ENCODE measurements at places on chromosomes 5 and 9. TPM values are rescaled to one million over a fixed set of nuclear protein-coding genes. Genes with fewer than 3 reads are reported as not detected.

DNA sequence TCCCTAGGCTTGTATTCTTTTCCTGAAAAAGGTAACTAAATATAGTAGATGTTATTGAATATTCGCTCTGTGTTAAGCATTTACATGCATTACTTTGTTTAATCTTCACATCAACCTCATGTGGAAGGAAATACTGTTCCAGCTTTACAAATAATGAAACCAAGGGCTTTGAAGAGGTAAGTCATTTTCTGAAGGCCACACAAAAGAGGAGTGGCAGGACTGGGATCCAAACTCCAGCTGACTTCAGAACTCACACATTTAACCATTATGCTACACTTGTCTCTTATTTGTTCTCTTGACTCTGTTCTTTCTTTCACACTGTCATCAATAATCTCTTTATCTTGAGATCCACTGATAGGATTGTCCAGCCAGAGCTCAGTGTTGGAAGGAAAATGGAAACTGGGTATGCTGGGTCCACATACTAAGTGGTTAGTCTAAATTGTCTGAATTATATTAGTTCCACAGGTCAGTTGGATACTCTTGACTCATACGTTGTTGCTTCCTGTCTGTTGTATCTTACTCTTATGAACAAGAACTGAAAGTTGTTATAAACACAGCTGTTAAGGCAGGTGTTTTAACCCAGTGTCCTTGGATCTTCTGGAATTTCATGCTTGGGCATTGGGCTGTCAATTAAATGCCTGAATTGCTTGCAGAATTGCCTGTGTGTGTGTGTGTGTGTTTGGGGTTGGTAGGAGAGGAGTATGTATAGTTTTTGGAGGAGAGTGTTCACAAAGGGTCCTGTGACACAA, 65.6 kb downstream of the TLE4 start:
- DNase-seq, result no peak

- DNase-seq, result no peak
Measured at GRCh38 chr9:100167176-100167575, 68.1 kb downstream of the INVS start.

DNA sequence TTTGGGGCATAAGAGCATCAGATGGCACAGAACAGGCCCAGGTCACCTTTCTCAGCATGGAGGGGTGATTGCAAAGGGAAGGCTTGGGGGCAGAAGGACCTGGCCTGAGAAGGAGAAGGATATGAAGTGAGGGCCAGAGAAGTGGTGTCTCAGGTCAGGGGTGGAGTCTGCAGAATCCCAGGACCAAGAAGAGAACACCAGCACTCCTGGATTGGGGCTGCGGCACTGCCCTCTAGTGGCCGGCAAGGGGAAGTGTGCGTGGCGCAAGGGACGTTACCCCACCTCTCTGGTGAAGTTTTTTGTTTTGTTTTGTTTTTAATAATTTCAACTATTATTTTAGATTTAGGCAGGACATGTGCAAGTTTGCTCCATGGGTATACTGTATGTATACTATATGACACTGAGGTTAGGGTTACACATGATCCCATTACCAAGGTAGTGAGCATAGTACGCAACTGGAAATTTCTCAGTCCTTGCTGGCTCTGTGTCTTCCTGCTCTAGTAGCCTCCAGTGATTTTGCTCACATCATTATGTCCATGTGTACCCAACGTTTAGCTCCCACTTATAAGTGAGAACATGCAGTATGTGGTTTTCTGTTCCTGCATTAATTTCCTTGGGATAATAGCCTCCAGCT, 1548.6 kb downstream of the EFNA5 start:
- DNase-seq, result no peak

The F2RL1 gene
- 3.1 TPM for total RNA-seq

The SSBP2 gene
- total RNA-seq, result 40.2 TPM

The PFN3 gene
- not detected for total RNA-seq

DNA sequence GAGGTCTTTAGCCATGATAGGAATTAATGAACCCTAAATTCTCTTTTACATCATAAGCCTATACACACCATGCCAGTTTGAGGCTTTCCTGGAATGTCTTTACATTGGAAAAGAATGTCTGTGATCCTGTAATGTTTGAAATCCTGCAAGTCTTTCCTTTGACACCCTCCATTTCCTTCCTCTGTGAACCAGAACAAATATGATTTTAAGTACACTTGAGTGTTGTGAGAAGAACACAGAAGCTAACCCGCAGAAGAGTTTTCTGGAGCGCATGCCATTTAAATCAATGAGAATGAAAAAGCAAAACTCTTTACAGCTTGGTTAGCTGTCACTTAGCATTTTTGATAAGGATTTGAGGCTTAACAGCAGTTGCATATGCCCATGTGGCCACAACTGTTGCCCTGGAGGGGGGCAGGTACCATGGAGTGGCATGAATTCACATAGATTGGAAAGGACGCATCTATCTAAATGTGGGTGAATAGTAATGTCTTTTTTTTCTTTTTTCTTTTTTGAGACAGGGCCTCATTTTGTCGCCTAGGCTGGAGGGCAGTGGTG, 372.6 kb downstream of the KDM4C start:
- DNase-seq, result no peak

The CDC26 gene
- 33.0 TPM for total RNA-seq

The ORM1 gene
- not detected for total RNA-seq

GRCh38 chr5:108747774-108748400, at the start of gene FER:
Gene FER (plus strand): TSS chr5:108747897. CDS start chr5:108798183, 50,286 bp downstream.
- peak; percentile 75 for DNase-seq

DNA sequence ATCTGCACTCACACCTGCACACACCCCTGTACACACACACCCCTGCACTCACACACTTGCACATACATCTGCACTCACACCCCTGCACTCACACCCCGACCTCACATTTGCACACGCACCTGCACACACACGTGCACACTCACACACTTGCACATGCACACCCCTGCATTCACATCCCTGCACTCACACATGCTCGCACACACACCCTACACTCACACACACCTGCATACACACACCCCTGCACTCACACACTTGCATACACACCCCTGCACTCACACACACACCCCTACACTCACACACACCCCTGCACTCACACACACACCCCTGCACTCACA, 27.5 kb downstream of the GLT6D1 start:
- no peak for DNase-seq

DNA sequence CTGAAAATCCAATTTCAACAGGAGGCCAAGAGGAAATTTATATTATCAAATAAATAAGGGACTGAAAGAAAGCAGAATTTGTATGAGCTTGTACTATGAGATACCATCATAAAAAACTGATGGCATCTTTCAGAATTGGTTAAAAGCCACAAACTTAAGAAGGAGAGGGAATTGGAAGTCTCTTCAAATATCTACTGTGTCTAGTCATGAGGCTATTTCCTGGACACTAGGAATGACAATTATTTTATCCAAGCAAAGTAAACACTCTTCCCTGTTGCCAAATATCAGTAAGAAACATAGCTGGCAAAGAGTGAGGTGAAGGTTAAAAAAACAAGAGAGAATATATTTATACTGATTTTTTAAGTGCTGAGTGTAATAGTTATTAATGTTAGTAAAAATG, 101.5 kb upstream of the ARRDC3 start:
- DNase-seq, result no peak

The GGTA1 gene
- total RNA-seq, result not detected

- no peak for DNase-seq
Measured at GRCh38 chr5:4513381-4513780, 626.7 kb upstream of the ADAMTS16 start.

The IGIP gene
- 12.9 TPM for total RNA-seq

Measured in naive thymus-derived CD8-positive, alpha-beta T cell (primary cell).